ENCODE measurements at places on chromosomes 11 and 22.

DNA sequence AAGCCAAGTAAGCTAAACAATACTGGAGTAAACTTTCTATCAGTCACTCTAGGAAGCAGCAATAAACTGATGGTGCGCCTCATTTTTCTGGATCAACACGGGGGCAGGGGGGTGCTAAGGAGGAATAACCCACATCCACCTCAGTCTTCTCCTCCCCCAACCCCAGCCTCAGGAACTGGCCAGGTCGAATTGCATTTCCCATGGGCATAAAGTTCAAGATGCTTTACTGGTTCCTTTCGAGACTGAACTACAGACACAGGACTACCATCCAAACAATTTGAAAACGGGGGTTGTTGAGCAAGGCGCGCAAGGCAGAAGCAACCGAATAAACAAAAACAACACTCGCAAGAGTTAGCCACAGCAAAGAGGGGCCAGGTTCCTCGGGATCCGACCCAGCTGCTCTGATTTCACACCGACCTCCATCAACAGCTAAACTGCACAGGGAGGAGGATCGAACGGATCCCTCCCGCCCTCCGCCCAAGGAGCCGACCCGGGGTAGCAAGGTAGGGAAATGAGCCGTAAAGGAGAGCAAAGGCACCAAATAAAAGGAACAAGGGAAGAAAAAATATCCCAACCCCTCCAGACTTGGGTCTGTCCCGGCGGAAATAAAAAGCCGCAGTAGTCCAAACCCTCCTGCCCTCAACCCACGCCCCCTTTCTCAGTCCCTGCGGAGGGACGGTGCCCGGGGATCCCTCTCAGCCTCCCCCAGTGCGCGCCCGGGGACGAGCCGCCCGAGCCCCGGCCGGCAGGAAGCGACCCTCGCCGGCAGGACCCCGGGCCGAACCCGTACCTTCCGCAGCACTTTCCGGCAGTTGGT is 801 bp downstream of the SESN3 start:
- DNase-seq: peak; percentile 16

- DNase-seq: peak; percentile 19
These were observed 63.8 kb downstream of the IGLL1 start for GRCh38 chr22:23516304-23516703.

DNA sequence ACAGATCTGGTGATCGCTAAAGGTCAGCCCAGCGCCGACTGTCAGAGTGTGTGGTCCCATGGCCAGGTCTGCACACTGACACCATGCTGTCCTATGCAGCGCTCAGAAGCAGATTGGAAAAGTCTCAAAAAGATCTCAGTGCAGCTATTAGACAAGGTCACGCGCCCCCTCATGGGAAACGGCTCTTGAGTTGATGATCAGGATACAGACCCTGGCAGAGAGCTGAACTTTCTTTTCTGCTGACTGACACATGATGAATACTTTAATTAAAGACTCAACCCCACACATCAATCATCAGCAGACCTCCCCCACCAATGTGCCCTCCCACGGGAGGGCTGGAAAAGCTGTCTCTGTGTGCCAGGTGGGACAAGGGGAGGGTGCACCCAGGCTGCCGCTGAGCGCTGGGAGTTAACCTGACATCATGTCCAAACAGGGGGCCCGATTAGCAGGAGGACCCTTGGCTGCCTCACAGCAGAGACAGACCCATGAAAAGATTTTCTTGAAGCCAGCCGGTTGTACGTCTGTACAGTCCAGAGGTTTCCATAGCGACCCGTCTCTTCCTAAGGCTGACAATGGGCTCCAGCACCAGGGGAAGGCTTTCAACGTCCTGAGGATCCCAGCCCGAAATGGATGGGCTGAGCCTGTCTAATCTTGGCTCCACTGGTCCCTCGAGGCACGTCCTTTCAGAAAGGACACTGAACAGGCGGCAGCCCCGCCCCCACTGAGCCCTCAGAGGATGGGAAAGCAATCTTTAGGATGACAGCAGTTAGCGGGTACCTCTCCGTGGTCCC is 26.9 kb downstream of the RASD2 start:
- DNase-seq: no peak

DNA sequence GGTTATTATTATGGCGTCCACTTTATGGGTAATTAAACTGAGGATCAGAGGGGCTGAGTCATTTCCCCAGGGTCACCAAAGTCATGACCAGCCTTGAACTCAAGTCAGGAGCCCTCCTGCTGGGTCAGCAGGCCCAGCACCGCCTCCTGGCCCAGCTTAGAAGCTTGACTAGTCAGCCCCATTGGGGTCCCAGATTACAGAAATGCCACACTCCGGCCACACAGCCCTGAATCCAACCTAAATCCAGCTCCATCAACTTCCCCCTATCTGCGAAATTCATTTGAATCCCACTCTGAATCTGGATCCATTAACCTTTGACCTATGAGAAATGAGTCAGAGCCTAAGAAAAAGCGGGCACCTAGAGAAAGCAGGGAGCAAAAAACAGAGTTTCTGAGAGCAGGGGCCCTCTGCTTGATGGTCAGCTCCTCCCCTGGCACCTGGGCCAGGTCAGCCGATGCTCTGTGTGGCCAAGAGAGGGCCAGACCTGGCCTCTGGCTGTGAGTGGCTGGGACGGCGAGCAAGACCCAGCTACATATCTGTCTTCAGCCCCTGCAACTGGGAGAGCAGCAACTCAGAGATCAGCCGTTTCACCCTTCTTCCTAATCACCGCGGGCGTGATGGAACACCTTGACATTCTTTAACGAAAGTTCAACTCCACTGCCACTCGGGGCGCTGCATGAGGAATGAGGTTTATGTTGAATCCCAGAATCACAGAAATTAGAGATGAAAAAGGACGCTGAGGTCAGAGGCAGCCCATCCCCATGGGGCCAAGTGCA is 196.1 kb downstream of the TRIM29 start:
- no peak for DNase-seq

DNA sequence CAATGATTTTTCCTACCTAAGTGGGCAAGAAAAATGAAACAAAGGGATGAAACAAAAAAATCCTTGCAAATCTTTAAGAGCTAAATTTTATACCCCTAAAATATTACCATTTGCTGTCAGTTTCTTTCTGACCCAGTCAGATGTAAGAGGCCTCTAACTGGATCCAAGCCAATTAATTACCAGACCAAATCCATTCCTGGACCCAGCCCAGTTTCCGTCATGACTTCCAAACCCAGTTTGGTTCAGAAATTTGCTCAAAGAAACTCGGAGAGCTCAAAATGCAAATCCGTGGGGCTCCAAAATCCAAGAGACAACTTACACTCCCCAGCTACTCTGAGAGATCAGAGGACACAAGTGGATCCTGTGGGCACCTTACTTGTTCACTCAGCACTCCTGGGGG is 46.8 kb downstream of the TRIM44 start:
- DNase-seq: no peak

DNA sequence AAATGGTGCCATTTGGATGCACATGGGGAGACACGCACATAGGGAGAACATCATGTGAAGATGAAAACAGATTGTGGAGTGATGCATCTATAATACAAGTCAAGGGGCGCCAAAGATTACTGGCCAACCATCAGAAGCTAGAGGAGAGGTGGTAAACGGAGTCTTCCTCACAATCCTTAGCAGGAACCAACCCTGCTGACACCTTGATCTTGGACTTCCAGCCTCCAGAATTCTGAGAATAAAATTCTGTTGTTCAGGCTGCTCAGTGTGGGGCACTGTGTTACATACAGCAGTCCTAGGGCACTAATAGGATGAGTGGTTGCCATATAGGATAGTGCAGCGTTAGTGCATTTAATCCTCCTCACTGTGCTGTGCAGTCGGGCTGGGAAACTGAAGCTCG is 8.0 kb upstream of the SEC14L4 start:
- DNase-seq: no peak

DNA sequence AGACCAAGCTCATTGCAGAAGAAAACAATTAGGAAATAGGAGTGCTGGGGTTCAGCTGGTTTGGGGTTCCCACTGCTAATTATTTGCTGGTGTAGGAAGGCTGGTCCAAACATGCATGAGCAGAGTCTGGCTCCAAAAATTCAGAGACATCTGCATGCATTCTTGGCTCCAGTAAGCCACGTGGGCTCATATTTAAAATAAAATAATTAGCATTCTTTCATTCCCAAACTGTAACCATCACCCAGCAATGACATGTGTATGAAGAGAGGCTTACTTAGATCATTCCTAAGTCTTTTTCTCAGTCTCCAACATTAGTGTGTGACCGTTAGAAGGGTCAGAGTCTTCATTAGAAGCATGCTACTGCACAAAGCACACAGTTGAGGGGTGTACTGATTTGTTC is 58.4 kb downstream of the EFCAB6 start:
- no peak for DNase-seq

DNA sequence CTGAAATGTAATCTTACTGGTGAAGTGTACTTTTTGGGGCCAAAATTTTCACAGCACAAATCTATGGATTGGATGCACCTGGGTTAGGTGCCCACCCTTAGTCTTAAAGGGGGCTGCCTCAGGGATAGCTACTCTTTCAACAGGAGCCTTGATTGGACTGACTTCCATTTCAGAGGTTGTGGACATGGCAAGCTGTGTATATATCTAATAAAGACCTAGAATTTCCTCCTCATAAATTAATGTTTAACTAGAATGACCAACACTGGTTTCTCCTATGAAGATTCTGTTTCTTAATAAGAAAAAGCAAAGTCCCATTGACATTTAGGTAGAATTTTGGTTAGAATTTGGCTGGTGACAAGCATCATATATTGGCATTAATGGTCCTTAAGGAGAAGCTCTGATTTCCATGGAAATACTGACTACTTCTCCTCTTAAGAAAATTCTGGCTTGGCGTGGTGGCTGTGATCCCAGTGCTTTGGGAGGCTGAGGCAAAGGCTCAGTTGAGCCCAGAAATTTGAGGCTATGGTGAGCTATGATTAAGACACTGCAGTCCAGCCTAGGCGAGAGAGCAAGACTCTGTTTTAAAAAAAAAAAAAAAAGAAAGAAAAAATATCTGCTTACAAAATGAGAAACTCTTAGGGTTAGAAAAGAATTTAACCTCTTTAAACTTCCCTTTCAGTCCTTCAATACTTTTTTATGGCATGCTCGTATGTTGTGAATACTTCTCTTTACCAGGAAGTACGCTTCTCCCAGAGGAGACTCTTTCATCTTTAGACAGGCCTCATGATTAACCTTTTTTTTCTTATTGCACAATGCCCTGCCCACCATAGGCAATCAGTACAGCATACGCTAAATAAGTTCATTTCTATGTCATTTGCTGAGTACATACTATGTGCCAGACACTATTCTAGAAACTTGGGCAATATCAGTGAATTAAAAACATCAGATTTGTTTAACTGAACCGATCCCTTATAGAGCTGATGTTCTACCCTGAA is 77.2 kb downstream of the PRR5L start:
- peak; percentile 70 for DNase-seq

- DNase-seq: no peak
These were observed 57.7 kb downstream of the DGCR2 start for GRCh38 chr22:19064354-19065054.
